ENCODE measurements at places on chromosomes 4 and X.
A peak's percentile ranks its signal among the peaks of the same experiment; 100 is the strongest.

DNA sequence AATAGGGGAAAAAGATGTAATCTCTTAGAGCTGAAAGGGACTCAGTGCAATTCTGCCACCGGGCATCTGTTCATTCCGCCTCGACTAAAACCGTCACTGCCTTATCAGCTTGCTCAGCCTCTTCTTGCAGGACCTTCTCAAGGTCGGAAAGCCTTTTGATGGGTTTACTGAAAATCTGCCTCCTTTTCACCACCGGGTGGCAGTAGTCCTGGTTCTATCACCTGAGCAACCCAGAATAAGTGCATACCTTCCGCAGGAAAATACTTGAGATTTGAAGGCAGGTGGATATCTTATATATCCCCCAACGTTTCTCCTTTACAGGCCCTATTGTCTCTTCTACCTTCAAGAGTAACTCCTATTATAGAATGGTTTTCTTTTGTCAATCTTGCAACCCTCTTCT lies 103.4 kb upstream of the PAK3 start:
- DNase-seq: peak; percentile 27

DNA sequence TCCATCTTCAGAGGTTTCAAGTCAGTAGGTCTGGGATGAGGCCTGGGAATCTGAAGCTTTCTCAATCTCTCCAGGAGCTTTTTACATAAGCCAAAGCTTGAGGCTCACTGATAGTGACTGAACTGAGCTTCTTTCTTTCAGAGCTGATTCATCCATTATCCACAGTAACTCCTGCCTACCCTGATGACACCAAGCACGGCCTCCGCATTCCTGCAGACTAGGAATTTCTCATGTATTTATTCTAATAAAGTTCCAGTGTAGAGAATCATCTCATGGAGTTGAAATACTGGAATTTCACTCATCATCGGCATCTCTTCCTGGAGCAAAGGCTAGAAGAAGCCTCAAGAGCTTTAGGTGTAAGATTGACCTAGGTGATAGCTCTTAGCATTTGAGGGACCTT lies 12.1 kb upstream of the DCTD start:
- peak; percentile 73 for DNase-seq

GRCh38 chr4:128768373-128768996 lies 41.0 kb upstream of the JADE1 start:
- DNase-seq: no peak

DNA sequence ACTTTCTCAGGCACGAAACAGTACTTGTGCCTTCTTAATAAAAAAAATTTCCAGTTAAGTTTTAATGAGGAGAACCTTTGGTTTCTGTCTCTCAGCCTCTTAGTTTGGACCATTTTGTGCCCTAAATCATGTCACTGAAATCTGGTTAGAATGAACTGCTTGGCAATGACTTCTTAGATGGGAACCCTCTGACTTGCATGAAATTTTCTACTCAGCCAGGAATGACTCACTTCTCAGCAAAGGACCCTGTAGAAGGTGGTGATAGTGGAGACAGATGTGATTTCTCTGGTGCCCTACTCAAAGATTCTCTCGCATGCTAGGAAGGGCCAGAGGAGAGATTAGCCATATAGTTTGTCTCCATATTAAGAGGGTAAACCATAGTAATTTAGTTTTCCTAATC lies 50.5 kb downstream of the RASL11B start:
- DNase-seq: peak; percentile 32

- DNase-seq: no peak
Observed at GRCh38 chr4:41260116-41260733, 3.5 kb downstream of the UCHL1 start.

GRCh38 chrX:69503782-69504625 lies at the start of gene NALF2:
NALF2 (plus strand) TSS chrX:69504326; CDS start chrX:69505283, 957 bp downstream.
- peak; percentile 4 for DNase-seq

DNA sequence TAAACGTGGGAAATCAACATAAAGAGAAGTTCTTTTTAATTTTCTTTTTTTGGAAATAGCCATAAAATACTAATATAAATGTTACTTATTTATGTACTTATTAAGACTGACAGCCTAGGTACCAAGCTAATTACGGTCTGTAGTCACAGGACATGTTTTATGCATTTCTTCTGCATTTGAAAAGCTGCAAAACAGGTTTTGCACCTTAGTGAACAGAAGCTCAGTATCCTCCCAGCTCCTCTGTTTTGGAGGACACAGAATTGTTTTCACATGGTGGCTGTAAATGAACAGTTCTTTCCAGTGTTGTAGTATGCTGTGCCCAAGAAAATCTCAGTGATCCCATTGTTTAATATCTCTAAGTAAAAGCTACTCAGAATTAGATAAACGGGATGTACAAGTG lies 1788.0 kb upstream of the TENM3 start:
- DNase-seq: no peak

DNA sequence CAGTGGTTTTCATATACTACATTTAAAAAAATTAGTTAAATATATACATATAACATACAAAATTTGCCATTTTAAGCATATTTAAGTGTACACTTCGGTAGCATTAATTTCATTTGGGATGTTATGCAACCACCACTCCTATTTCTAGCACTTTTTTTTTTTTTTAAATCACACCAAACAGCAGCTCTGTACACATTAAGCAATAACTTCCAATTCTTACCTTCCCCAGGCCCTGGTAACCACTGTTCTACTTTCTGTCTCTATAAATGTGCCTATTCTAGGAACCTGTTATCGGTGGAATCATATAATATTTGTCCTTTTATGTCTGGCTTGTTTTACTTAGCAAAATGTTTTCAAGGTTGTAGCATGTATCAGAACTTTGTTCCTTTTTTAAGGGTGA lies 39.1 kb downstream of the TMEM164 start:
- DNase-seq: no peak

DNA sequence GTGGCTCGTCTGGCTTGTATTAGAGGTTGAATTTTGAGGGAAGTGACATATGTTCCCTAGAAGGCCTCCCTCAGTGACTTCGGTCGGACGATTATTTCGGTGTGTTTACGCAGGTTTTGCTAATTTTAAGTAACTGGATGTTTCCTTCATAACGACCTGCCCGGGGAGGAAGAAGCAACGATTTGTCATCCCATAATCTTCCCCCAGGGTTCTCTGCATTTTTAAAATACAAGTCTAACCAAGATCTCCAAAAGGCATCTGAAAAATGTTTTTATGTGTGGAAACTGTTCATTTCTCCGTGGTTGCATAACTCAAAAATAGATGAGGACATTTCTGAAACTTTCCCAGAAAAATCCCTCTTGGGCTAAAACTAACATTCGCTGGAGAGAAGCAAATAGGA lies 195.4 kb downstream of the SHOX start:
- DNase-seq: peak; percentile 44

DNA sequence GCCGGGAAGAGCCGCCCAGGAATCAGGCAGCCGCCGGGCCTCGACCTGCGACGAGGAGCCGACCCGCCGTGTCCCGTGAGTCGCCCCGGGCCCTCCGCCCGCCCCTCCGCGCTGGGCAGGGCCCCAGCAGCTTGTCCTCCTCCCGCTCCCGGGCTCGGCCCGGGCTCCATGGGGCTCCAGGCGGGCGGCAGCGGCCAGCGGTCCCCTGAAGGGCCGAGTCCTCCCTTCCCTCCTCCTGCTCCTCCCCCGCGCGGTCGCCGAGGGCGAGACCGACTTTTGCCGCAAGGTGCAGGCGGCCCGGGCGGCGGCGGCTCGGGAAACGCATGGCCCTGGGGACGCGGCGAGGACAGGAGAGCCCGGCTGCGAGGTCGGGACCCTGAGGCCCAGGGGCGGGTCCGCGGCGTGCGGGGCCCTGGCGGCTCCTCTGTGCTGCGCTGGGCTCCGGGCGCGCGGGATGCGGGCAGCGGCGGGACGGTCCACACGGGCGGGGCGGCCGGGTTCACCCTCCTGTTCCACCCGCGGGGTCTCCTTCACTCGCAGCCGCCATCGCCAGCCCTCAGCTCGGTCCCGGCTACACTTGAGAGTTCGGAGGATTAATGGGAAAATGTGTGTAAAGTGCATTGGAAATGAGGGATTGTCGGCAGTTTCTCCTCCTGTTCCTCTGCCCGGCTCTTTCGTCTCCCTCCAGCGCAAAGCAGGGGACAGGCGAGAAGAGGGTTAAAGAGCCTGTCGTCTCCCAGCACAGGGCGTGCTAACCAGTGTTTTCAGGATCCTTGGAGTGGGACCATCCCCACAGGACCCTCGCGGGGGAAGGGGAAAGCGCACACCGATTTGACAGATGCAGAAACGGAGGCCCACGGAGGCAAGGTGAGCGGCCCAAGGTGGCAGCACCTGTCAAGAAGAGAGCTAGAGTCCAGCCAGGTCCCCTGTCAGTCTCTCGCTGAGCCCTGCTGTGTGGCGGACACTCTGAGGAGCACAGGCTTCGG lies 16.6 kb upstream of the ZNF718 start:
- no peak for DNase-seq

DNA sequence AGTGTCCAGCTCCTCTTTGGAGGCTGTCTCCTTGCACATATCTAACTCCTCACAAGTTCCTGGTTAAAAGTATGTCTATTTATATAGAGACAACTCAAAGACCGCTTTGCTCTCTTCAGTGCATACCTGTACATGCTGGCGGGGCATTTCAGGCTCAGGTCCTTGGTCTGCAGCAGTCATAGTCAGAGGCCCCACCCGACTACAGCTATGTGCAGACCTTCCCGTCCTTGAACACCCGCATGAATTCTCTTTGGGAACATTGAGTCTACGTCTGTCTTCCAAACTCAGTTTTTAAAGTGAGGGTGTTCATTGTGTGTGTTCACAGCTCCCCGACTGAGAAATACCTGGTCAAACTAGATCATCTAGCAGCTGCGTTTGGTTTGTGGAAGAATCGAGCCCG lies 4.2 kb downstream of the BCOR start:
- DNase-seq: no peak

DNA sequence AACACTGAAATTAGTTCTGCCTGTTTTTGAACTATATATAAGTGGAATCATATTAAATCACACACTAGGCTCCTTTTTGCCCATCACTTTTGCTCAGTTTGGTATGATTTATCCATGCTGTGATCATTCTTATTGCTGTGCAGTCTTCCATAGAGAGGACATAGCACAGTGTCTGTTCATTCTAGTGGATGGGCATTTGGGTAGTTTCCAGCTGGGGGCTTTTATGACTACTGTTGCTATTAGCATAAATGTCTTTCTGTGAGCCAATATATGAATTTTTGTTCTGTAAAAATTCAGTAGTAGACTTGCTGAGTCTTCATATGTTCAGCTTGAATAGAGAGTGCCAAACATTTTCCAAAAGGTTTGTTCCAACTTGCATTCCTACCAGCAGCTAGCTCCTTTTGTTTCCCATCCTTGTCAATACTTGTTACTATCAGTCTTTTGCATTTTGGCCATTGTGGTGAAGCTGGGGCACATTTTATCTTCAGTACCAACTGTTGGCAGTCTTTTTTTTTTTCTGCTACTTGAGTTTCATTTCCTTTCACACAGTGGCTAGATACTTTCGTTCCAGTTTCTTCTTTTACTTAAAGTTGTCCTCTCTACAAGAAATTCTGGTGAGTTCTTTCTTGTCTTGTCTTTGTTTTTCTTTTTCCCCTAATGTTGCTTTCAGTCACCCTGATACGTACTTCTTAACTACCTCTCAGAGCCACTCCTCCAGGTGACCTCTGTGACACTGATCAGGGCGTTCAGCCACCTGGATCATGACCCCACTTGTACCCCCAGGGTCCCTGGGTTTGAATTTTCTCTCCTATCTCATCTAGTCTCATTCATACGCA lies 87.0 kb downstream of the ANXA3 start:
- no peak for DNase-seq

GRCh38 chrX:10447564-10448214 lies 172.7 kb downstream of the MID1 start:
- peak; percentile 11 for DNase-seq

GRCh38 chr4:108352664-108353308 lies 184.1 kb upstream of the LEF1 start:
- DNase-seq: no peak

DNA sequence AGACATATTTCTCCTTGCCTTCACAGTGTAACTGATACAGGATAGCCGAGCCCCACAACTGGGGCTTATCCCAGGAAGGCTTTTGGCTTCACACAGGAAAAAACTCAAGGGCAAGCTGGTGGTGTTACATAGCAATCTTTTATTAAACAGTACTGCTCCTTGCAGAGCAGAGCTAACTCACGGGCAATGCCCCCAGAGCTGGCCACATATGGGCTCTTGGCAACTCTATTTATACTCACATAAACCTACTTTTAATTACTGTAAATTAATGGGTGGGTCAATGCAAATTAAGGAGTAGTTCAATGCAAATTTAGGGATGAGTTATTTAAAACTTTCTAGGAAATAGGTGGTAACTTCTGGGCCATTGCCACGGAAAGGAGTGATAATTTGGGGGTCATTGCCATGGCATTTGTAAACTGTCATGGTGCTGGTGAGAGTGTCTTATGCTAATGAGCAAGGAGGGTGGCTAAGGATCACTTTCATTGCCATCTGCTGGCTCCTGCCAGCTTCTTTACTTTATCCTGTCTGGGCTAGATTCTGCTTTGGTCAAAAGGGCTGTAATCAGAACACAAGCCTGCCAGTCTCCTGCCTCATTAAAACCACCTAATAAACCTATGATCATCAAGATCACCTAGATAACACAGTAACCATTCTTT lies 288.8 kb downstream of the CENPC start:
- no peak for DNase-seq

DNA sequence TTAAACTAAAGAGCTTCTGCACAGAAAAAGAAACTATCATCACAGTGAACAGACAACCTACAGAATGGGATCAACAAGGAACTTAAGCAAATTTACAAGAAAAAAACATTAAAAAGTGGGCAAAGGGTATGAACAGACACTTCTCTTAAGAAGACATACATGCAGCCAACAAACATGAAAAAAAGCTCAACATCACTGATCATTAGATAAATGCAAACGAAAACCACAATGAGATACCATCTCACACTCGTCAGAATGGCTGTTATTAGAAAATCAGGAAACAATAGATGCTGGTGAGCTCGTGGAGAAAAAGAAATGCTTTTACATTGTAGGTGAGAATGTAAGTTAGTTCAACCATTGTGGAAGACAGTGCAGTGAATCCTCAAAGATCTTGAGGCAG lies 27.8 kb downstream of the PAPSS1 start:
- no peak for DNase-seq

DNA sequence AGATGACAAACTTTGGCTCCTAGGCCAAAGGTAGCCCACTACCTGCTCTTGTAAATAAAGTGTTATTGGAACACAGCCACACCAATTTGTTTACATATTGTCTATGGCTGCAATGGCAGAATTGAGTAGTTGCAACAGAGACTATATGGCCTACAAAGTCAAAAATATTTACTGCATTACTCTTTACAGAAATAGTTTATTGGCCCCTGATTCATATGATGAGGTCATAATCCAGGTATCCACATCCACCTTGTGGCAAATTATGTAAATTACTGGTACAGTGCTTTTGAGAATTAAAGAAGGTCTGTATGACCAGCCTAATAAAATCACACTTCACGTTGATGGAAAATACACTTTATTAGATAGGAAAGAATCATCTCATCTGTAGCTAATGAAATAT lies 337.0 kb upstream of the DDX53 start:
- no peak for DNase-seq

GRCh38 chr4:9866931-9867330 lies 85.5 kb downstream of the DRD5 start:
- no peak for DNase-seq

DNA sequence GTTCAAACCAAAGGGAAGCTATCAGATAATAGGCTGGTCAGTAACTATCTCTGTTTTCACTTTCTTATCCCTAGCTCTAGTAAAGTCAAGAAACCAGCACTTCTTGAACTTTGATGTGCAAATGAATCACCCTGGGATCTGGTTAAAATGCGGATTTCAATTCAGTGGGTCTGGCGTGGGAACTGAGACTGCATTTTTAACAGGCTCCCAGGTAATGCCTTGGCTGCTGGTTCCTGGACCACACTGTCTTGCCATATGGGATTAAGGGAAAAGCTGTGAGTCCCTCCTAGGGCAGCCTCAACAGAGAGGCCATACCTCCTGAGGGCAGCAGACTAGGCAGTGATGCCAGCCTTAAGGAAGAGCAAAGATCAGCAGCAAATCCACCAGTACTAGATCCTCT lies 1.7 kb downstream of the RNF175 start:
- no peak for DNase-seq
